Foreskin keratinocyte (primary cell): ENCODE measurements at places on chromosomes 3 and 15. TPM values are rescaled to one million over a fixed set of nuclear protein-coding genes. Genes with fewer than 3 reads are reported as not detected.

PLSCR2 gene
- not detected in 2 replicates for total RNA-seq

ECE2 gene
- total RNA-seq: not detected in 2 replicates

IQCF5 gene
- total RNA-seq: not detected in 2 replicates

ANKDD1A gene
- 2.9 and 5.1 TPM in 2 replicates for total RNA-seq

SLC9C1 gene
- total RNA-seq: not detected in 2 replicates
